Stimulated activated CD8-positive, alpha-beta memory T cell treated with anti-CD3 and anti-CD28 coated beads, Interleukin-4, amount 100 ng/mL, for 48 hours (primary cell): ENCODE measurements at places on chromosomes 5 and 9.

GRCh38 chr5:82564963-82565362, 286.8 kb upstream of the RPS23 start:
- DNase-seq, result no peak

GRCh38 chr9:117290856-117291622, 123.8 kb downstream of the ASTN2 start:
- DNase-seq, result no peak

DNA sequence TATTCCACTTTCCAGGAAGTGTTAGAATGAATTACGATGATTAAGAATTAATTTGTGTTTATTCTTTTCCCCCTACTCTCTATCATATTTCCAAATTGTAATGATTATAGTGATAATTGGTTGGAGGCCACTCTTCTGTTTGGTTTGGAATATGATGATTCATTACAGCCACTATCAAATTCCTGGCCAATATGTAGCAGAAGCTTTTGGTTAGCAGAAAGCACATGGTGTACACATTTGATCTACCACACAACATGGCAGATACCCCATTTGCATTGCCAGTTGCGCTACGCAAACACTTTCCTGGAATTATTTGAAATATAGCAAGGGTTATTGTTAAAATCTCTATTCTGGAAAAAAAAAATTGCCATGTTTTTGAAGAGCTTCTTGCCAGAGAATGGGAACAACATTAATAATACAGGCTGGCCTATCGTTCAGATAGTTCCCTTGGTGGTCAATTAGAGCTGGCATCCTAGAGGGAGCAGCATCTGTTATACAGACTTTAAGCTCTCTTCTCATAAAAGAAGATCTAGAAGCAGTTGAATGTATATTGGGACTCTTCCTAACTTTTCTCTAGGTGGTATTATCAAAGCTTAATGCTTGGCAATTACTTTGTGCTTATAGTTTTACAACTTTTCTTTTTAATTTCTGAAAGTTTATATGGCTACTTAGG, 455.0 kb upstream of the ACTBL2 start:
- DNase-seq, result no peak

DNA sequence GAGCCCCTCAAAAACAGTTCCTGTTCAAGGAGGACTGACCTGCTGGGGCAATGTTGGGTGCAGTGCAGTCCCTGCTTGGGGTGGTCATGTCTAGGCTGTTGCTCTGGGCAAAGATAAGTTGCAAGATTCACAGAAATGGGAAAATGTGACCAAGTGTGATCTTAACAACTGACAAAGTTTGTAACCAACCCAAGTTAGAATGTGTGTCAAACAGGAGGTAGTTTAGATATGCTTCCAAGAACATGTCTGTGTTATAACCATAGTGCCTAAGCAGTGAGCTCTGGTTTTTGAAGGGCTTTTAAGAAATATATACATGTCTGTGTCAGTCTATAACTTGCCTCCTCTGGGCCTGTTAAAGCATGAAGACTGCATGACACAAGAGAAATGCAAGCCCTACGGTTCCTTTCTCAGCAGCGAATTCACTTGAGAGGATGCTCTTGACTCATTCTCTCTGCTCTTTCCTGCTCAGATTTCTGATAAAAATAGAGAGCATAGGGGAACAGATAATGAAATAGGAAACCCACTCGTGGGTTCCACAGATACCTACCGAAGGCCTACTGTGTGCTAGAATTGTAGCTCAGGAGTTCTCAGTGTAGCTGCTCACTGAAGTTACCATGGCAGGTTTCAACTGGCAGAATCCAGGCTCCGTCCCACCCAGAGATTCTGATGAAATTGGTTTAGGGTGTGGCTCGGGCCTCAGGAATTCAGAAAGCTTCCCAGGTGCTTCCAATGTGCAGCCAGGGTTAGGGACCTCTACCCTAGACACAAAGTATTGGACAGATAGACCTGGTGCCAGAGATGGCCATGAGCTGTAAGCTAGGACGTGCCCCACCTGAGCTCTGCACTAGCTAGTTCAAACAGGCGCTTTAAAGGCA, 52.4 kb downstream of the ARHGEF37 start:
- DNase-seq, result no peak

GRCh38 chr5:180330810-180331646, 22.1 kb downstream of the GFPT2 start:
- no peak for DNase-seq

DNA sequence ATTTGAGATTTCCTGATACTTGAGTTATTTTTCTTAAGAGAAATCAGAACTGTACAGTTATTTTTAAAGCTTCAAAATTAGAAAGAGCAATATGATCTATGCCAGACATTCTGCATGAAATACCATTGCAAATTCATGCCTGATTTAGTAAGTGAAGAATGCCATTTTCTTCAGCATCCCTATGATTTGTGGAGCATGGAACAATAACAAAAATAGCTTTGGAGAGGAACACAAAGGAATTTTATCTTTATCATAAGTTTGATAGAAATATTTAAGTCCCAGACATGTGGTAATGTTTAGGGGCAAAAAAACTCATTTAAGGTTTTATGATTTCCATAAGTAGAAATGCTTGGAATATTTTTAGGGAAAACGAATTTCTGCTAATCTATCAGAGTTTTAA, 1863.4 kb downstream of the EFNA5 start:
- no peak for DNase-seq

DNA sequence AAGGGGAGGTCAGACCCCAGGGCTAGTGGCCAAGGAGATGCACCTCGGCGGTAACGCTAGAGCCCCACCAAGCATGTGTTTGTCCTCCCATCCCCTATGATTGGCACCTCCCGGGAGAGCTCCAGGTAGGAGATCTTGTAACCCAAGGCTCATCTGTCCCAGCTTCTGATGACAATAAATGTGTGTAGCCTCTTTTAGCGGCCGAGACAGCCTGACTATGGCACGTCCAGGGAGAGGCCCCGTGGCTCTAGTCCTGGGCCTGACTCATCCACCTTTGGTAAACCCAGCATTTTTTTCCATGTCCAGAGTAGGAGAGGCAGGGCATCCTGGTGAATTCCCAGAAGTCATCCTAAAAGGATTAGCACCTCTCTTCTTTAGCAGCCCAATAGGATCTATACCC, 39.2 kb downstream of the IRF1 start:
- no peak for DNase-seq

DNA sequence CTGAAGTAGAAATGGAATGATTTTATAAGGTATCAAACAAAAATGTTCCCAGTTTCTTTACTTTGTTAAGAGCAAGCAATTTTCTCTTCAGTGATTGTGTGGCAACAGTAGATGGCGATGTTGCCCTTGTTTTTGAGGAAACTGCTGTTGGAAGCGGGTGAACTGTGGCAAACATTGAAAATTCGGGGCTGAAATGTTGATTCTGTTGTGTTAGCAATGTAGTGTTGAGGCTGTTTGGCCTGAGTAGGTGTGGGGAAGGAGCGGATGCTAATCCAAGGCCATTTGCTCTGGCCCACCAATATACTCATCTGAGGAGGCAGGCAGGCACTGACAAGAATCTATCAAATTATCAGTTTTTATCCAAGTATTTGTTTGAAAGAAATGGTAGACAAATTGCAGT, 129.8 kb downstream of the SLC12A2 start:
- peak; percentile 50 for DNase-seq

DNA sequence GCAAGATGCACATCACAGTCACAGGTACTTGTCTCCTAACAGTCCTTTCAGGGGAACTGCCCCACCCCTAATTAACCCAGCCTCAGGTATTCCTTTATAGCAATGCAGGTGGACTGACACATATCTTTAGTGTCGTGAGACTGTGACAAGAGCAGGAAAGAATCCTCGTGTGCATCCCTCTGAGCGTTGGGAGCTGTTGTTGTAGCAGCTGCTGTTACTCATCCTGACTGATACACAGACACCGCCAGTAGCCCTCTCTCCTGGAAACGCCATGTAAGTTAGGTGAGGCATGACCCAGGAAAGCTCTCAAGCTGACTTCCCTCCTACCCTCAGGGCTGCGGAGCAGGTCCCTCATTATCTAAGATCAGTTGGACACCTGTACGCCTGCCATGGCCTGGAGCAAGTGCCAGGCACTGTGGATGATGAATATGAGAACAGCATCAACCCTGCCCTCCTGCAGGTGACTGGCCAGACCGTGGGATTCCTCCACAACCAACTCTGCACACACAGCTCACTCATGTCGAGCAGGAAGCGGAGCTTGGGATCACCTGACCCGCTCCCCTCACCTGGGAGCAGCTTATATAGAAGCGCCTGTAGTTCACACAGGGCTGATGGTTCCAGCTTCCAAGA, 10.2 kb upstream of the LCN15 start:
- DNase-seq, result no peak

DNA sequence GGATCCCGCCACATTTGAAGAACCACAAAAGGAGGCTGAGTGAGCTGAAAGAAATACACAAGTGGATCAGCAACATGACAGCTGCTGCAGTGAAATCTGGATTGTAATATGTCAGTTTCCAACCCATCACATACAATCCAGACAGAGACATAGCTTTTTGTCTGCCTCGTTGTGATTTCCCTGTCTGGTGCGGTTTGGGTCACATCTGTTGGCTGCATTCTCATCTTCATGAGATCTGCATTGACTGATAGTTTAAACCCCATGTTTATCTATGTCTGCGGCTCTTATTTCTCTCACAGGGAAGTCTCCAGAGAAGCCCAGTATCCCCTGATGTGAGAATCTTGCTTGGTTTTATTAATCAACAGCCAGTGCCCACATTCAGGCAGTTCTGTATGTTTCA, 403.1 kb upstream of the ZNF608 start:
- DNase-seq, result no peak

- no peak for DNase-seq
These were observed 30.3 kb downstream of the SLC25A46 start for GRCh38 chr5:110769000-110769681.

- DNase-seq, result no peak
These were observed 51.1 kb downstream of the C9orf50 start for GRCh38 chr9:129569502-129570449.

GRCh38 chr5:1266791-1267190, 28.1 kb downstream of the TERT start:
- DNase-seq, result no peak

GRCh38 chr9:104900871-104901270, 27.1 kb downstream of the ABCA1 start:
- DNase-seq, result no peak

- no peak for DNase-seq
These were observed 30.2 kb upstream of the ALDH1A1 start for GRCh38 chr9:72983056-72983455.

GRCh38 chr5:87400305-87400899, 12.3 kb downstream of the CCNH start:
- DNase-seq, result no peak

DNA sequence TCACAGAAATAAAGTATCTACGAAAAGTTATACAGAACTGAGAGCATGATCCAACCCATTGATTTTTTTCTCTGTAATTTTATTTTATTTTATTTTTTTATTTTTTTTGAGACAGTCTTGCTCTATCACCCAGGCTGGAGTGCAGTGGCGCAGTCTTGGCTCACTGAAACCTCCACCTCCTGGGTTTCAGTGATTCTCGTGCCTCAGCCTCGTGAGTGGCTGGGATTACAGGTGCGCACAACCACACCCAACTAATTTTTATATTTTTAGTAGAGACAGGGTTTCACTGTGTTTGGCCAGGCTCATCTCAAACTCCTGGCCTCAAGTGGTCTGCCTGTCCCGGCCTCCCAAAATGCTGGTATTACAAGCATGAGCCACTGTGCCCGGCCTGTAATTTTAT, 107.3 kb downstream of the VPS13A start:
- no peak for DNase-seq
